ENCODE measurements at places on chromosomes 16 and 17.

DNA sequence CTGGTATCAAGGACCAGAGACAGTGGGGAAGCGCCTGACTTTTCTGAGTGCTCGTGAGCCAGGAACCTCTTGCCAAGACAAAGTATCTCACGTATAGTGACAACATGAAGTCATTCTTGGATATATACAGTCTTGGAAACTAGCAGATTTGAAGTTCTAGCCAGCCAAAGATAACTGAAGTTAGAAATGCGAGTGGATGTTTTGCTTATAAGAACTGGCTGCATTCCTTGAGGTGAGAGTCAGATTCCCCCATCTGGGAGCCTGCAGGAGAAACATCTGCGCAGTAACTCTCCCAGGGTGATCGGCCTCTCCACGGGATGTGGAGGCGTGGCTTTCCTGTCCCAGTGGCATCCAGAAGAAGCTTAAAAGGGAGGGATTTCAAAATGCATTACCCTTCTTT is 89.8 kb downstream of the SHISA6 start:
- DNase-seq: peak; percentile 18

GRCh38 chr17:22268912-22269220 is 576.5 kb downstream of the KCNJ18 start:
- no peak for DNase-seq

DNA sequence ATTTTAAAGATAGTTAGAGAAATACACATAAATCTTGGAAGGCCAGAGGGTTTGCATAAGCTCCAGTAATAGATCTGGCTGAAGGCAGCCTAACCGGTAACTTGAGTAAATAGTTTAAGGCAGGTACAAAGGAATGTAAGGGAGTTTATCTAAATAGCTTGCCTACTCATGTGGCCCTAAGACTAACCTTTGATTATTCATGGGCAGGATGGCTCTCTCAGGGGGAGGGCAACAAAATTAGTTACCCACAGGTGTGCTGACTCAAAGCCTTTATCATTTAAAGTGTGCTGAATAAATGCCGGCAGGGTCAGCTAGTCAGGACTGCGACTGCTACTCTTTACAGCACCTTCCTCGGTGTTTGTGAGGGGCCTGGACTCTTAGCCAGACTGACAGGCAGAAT is 761.3 kb upstream of the KIF2B start:
- DNase-seq: no peak

DNA sequence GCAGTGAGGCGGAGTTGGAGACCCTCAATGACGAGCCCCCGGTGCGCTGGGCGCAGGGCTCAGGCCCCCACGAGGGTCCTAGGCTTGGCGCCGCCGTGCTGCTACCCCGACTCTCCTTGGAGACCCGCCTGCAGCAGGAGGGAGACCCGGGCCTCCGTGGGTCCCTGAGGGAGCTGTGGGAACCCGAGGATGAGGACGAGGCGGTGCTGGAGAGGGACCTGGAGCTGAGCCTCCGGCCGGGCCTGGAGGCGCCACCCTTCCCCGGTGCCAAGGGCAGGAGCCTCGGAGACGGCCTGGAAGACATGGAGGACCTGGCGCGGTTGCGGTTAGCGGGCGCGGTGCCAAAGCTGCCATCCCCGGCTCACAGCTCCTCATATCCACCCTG is 2.3 kb downstream of the MYO15B start:
- DNase-seq: no peak

- DNase-seq: peak; percentile 91
These were observed 23.8 kb downstream of the DEXI start for GRCh38 chr16:10918294-10919002.

DNA sequence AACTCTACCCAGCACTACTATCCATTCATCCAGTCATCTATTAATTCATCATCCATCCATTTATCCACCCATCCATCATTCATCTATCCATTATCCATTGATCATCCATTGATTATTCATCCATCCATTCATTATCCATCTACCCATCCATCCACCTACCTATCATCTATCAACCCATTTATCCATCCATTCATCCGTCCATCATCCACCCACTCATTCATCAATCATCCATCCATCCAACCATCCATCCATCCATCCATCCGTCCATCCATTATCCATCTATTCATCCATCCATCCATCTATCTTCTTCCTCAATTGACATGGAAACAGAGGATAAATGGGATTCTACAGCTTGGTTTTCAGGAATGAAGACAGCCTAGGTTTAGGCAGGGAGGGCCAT is 12.0 kb downstream of the SLC4A1 start:
- no peak for DNase-seq

- no peak for DNase-seq
These were observed 21.0 kb downstream of the RBFOX3 start for GRCh38 chr17:79589669-79590522.

DNA sequence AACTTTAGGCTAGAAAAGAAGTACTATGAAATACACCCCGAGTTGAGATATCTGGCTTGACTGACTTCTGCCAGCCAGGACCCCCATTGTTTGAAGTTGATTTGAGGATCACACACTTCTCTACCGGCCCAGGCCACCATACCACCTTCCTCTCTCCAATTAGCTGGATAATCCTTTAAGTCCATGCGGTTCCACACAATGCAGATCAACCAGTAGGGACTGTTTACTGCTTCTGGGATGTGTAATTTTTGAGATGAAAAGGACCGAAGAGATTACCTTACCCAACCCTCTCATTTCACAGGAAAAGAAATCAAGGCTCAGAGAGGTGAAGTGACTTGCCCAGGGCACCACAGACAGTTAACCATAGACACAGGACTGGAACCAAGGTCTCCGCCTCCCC is 20.5 kb downstream of the ERN1 start:
- no peak for DNase-seq

GRCh38 chr17:75447951-75448856 is 8.2 kb upstream of the TMEM94 start:
- no peak for DNase-seq

- no peak for DNase-seq
These were observed 2.6 kb downstream of the CSNK2A2 start for GRCh38 chr16:58195344-58195743.

DNA sequence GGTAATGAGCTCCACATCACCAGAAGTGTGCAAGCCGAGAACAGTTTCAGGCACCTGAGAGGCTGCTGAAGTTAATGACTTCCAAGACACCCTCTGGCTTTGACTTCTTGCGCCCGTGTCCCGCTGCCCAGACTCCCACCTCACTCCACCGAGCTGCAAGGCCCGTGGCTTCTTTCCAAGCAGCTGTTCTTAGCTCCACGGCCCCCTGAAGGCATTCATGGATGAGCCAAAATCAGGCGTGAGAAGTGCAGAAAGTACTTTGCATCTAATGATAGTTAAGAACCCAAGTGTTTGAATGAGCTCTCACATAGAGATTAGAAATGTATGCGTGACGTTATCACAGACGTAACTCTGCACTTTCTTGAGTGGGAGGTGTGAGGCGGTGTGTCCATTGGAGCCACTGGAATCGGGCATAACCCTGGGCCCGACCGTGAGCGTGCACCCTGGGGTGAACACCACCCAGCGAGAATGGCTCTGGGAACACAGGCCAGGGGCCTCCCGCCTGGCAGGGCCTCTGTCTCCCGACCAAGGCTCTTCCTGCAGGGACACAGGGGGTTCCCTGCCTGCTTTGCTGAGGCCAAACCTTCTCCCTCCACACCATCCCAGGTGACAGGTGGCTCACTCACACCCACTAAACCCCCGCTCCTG is 11.0 kb downstream of the NPTX1 start:
- no peak for DNase-seq

DNA sequence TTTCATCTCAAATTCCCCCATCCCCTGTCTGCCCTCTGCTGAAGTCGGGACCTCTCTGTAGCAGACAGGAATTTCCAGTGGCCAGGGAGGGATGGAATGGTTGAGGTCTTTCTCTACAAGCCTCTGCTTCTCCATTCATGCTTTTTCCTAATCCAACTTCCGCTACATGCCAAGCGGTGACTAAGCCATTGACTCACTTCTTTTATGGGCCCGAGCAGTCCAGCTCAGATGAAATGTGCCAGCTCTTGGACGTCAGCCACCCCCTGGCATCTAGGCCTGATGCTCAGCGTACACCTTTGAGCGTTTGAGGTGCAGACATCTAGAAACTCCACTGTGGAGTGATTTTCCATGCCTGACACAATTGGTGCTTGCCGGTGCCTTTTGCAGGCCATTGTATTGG is 40.7 kb upstream of the GPR139 start:
- DNase-seq: peak; percentile 18

GRCh38 chr17:72706396-72706981 is 386.0 kb downstream of the SLC39A11 start:
- no peak for DNase-seq

DNA sequence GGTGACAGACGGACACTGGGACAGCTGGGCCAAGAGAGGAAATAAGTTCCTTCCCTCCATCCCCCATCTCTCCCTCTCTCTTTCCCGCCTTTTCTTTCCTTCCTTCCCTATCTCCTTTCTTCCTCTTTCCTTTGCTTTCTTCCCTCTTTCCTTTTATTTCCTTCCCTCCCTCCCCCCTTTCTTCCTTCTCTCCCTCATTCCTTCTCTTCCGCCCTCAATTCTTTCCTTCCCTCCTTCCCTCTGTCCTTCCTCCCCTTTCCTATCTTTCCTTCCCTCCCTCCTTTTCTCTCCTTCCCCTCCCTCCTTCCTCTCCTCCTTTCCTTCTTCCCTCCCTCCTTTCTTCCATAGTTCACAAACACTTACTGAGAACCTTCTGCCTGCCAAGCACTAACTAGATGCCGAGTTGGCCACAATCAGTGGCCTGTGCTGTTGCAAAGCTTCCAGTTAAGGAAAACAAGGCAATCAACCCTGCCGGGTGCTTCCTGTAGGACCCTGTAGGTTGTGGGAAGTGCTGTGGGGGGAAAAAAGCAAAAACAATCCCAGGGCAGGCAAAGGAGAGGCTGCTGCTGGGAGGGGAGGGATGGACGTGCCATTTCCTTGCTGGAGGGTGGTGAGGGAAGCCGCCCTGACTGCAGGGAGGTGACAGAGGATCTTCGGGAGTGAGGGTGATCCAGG is 31.7 kb downstream of the ABCC6 start:
- no peak for DNase-seq

- no peak for DNase-seq
These were observed 8.1 kb upstream of the SLC6A4 start for GRCh38 chr17:30243568-30243967.

GRCh38 chr16:89565256-89565505 is 4.7 kb downstream of the RPL13 start:
- DNase-seq: no peak

DNA sequence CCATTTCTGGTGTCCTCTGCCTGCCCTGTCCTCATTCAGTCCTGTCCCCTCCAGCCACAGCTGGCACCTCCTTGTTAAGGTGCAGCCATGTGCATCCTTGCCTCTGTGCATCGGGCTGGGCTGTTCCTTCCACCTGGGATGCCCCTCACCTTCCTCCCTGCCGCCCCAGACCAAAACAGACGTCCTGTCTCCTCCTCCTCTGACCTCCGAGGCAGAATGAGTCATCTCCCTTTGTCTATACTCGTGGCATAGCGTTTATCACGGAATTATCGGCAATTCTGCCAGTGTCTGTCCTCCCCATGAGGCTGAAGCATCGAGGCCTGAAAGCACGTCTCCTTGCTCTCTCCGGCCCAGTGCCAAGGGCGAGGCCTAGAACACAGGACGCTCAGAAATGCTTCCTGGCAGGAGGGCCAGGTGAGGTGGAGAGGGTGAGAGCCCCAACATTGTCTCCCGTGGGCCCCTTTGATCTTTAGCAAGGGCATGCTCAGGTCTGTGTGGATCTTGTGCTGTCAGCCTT is 4.6 kb downstream of the RAI1 start:
- DNase-seq: no peak

- DNase-seq: no peak
These were observed 45.6 kb downstream of the LYRM1 start for GRCh38 chr16:20946015-20946629.

- no peak for DNase-seq
These were observed 84.4 kb upstream of the CNEP1R1 start for GRCh38 chr16:49940464-49941224.

GRCh38 chr17:80259457-80260068 is 1.1 kb upstream of the RNF213 start:
- DNase-seq: no peak

- DNase-seq: no peak
These were observed 22.2 kb downstream of the TBX4 start for GRCh38 chr17:61474235-61474927.

DNA sequence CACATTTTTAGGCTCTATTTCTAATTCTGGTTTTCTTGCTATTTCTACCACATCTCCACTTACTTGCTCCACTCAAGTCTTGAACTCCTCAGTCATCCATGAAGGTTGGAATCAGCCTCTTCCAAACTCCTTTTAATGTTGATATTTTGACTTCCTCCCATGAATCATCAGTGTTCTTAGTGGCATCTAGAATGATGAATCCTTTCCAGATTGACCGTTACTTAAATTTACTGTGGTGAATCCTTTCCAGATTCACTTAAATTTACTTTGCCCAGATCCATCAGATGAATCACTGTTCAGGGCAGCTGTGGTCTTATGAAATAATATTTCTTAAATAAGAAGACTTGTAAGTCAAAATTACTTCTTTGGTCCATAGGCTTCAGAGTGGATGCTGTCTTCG is 32.4 kb downstream of the CLTC start:
- no peak for DNase-seq

GRCh38 chr16:68473358-68474070 is 25.2 kb upstream of the SMPD3 start:
- peak; percentile 46 for DNase-seq

GRCh38 chr16:79008036-79008868 is 592.3 kb downstream of the MAF start:
- DNase-seq: no peak

DNA sequence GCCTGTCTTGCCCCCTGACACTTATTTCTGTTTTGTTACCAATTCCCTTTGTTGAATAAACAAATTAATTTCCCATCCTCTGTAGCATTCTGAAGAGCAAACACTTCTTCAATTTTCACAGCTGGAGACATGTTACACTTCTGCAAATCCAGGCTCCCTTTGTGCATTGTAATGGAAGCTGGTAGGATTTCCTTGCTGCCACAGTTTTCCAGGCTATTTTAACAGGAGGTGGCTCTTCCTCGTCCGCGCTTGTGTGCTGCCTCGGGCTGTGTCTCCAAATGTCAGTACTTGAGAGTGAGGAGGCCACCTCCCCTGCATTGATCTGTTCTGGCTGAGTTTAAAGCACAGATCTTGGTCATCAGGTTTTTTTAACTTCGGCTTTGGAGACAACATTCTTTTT is 40.0 kb downstream of the SOST start:
- no peak for DNase-seq

DNA sequence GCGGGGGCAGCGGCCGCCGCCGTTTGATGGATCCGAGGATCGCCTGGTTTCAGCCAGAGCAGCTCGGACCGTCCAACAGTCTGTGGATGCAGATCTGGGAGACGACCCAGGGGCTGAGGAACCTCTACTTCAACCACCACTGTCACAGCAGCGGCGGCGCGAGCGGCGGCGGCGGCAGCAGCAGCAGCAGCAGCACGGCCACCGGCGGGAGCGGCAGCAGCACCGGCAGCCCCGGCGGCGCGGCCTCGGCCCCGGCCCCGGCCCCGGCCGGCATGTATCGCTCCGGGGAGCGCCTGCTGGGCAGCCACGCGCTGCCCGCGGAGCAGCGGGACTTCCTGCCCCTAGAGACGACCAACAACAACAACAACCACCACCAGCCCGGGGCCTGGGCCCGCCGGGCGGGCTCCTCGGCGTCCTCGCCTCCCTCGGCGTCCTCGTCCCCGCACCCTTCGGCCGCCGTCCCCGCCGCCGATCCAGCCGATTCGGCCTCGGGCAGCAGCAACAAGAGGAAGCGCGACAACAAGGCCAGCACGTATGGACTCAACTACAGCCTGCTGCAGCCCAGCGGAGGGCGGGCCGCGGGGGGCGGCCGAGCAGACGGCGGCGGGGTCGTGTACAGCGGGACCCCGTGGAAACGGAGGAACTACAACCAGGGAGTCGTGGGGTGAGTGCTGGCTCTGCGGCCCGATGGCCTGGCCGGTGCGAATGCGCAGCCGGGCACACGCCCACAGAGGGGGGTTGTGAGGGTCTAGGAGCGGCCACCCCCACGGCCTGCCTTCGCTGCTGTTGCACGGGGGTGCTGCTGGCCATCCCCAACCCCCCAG is 702 bp downstream of the TENT4B start:
- no peak for DNase-seq
